ENCODE measurements at places on chromosomes 2 and 18.

DNA sequence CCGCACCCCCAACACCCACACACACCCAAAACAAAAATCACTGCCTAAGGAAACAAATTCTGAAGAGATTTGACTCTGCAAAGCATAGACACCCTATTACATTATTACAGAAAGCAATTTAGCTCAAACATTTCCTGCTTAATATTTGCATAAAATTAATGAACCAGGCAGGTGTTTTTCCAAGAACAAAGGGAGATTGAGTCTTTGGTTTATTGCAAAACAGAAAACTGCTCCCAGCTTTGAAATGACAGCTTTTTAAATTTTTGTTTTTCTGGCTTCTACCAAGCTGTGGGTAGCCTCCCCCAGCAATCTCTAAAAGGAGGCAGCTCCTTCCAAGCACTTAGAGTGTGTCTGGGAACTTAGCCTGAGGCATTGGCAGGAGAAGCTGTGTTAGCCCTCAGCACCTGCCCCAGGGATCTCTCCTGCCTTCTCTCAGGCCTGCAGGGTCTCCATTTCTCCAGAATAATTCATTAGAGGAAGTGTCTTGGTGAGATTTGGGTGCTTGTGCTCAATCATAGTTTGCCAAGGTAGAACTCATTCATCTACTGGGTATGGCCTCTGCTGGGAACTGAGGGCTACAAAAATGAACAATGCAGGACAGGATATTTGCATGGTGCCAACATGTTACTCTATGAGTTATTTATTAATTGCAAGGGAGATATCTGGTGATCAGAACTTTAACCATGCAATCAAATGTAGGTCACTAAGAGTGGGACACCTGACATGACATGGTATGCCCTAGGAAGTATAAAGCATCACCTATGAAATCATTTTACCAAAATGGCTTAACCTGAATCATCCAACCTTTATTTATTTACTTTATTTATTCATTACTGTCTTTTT lies 58.7 kb downstream of the B3GNT2 start:
- DNase-seq = no peak

GRCh38 chr18:55302167-55302833 lies 285.7 kb downstream of the TCF4 start:
- no peak for DNase-seq

DNA sequence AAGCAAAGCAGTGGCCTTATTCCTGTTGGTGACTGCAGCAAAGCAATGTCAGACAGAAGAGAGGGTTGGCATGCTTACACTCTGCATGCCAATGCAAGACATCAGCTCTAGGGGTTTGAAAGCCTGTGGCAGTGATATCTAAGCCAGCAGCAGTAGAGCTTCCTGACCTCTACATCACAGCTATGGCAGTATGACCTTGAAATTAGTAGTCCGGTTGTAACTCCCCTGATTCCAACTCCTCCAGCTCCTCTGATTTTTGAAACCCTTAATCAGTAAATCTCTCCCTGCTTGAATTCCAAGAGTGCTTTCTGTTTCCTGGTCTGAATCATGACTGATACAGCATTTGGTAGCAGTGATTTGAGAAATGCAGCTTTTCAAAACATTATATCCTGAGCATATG lies 60.0 kb upstream of the LRP1B start:
- no peak for DNase-seq

DNA sequence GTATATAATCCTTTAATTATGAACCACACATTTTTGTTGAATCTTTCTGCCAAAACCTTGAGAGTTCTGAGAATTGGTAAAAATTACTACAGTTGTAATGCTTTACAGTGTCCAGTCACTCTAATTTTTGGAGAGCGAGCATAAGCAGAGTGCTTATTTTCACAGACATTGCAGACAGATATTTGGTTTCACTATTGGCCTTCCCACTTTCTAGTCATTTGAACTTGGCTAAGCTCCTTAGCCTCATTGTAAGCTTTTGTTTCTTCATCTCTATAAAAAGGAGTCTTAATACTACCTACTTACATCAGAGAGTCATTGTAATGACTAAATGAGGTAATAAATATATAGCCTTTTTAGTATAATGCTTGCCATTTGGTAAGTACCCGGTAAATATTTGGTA lies 80.4 kb downstream of the LCLAT1 start:
- DNase-seq = no peak

- no peak for DNase-seq
Measured at GRCh38 chr2:99644419-99644787, 154.6 kb upstream of the REV1 start.

DNA sequence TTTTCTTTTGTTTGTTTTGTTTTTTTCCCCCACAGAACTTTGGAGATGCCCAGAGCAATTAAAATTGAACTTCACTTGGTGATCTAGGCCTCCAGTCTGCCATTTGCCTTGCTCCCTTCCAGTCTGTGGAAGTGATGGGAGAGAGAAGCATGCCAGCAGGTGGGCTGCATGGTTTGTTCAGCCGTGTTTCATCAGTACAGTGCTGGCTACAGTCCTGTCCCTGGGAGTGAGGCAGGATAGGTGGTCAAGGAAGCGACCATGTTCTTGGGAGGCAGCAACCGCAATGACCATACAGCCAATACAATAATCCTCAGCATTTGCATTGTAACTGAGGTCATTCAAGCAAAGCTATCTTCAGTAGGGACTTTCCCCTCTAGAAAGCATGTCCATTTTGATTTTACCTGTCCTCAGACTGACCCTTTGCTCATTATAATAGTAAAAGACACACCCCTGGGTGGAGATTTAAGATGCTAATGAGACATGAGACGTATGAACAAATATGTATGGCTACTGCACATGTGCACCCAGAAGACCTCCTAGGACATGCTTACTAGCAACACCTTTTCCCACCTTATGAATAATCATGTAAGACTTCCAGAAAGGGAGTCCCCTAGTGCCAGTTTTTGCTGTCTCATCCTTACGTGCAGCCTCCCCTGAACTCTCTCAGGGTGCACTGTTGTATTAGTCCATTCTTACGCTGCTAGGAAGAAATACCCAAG lies 11.1 kb upstream of the LIPG start:
- no peak for DNase-seq

DNA sequence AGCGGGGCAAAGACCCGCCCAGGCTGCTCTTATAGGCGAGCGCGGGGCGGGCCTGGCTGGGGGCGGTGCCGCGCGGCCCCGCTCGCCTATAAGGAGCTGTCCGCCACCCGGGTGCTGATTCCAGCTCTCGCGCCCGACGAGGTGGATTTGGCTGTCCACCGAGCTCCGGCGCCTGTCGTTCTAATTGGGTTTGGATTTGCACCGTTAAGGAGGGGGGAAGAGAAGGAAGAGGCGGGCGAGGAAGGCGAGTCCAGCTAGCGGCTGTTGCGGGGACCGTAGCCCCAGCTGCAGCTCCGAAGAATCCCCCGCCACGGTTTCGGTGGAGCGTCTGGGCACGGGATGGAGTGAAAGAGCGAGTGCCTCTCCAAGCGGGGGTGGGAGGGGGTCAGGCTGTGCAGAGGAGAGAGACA lies at the start of gene CNTNAP5:
Gene CNTNAP5, plus strand, starts transcription at position 117 of the 410 bp plus-strand sequence. CDS start 364 bp downstream, outside the sequence.
- DNase-seq = no peak
